ENCODE measurements at places on chromosomes 2 and 18.

- DNase-seq: no peak
Measured at GRCh38 chr18:8231316-8231715, 377.9 kb upstream of the RAB12 start.

GRCh38 chr2:219609149-219609750, 11.6 kb downstream of the STK11IP start:
- DNase-seq: no peak

DNA sequence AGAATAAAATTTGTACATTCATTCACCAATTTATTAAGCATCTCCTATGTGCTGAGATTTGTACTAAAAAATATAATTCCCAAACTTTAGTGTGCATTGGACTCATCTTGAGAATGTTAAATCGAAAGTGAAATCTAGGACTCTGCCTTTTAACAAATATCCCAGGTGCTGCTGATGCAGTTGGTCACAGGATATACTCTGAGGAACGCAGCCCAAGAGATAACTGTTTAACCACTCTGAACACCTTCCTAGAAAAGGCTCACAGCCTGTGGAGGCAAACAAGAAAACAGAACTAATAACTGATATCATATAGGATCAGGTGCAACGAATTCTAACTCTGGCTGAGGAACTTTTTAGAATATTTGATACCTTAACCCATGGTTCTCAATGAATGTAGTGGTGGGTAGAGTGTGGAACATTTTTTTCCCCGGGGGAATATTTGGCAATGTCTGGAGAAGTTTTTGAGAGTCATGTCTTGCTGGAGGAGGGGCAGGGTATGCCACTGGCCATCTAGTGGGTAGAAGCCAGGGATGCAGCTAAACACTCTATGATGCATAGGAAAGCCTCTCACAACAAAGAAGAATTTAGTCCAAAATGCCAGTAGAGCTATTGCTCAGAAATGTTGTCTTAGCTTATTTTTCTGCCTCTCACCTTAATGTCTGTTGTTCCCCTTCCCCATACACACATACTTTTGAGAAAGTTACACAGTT, 96.5 kb downstream of the EHBP1 start:
- no peak for DNase-seq

DNA sequence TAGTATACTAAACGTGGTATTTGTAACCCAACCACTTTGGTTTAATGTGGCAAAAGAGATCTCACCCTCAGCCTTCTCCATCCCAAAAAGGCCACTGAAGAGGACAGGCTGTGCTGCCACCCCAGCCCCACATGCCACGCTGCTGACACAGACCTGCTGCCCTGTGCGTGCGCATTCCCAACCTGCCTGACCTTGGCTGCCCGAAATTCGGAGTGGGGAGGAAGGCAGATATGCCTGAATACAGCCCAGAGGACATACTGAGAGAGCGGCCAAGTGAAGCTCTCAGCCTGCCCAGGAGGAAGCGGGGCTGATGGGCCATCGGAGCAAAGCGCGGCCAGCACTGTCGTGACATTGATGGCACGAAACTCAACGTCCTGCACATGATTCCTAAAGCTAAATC, 70.0 kb downstream of the HDAC4 start:
- DNase-seq: no peak

GRCh38 chr2:119929537-119929936, 83.3 kb upstream of the EPB41L5 start:
- DNase-seq: no peak

GRCh38 chr2:142840436-142840835, 37.0 kb upstream of the KYNU start:
- DNase-seq: no peak

All from activated CD4-positive, CD25-positive, alpha-beta regulatory T cell treated with anti-CD3 and anti-CD28 coated beads, Interleukin-2, amount 50 U/mL, for 72 hours (primary cell).